ENCODE measurements at places on chromosomes 13 and 19. TPM values are rescaled to one million over a fixed set of nuclear protein-coding genes. Genes with fewer than 3 reads are reported as not detected.

GRCh38 chr19:14530005-14530348 is 583 bp downstream of the TECR start:
- H3K36me3 ChIP-seq: peaks cover 24% of the 10 kb centered on the region
- DNase-seq: no peak
- peaks cover 35% of the 10 kb centered on the region for H3K4me1 ChIP-seq
- H3K27me3 ChIP-seq: no peaks in the 10 kb centered on the region

Gene DMKN
- 274 TPM for total RNA-seq

- H3K27ac ChIP-seq: peak overlapping the region; percentile 5
- H3K36me3 ChIP-seq: peaks cover 26% of the 10 kb centered on the region
- H3K4me1 ChIP-seq: peaks cover 2% of the 10 kb centered on the region
- no peak for DNase-seq
Observed at GRCh38 chr19:55619286-55619685, 5.1 kb downstream of the ZNF784 start.

DNA sequence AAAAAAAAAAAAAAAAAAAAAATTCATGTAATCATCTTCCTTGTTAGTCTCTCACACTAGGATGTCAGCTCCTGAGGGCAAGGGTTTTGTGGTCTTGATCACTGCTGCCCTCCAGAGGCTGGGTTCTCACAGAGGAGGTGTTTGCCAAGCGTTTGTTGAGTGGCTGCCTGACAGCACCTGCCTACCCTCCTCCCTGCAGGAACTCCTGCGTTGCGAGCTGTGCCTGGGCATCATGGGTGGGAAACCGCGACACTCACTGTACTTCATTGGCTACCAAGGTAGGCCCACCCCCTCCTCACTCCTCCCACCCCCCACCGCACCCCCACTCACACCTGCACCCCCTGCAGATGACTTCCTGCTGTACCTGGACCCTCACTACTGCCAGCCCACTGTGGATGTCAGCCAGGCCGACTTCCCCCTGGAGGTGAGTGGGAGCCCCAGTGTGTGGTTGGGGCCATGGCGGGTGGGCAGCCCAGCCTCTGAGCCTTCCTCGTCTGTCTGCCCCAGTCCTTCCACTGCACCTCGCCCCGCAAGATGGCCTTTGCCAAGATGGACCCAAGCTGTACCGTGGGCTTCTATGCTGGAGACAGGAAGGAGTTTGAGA is 8.1 kb downstream of the ATG4D start:
- no peak for DNase-seq
- peaks cover 49% of the 10 kb centered on the region for H3K36me3 ChIP-seq
- H3K27me3 ChIP-seq: no peaks in the 10 kb centered on the region
- no peak overlapping the region for H3K27ac ChIP-seq
- no peak overlapping the region for H3K4me3 ChIP-seq
- H3K4me1 ChIP-seq: peaks cover 32% of the 10 kb centered on the region

Gene LRRC63
- not detected for total RNA-seq

Gene CEACAM21
- total RNA-seq: 0.57 TPM

GRCh38 chr19:58477871-58478270 is 1.7 kb downstream of the ZNF446 start:
- no peaks in the 10 kb centered on the region for H3K27me3 ChIP-seq
- peaks cover 29% of the 10 kb centered on the region for H3K4me1 ChIP-seq
- no peak overlapping the region for H3K4me3 ChIP-seq
- H3K27ac ChIP-seq: no peak overlapping the region
- no peak for DNase-seq

- H3K27ac ChIP-seq: no peak overlapping the region
- no peaks in the 10 kb centered on the region for H3K36me3 ChIP-seq
- H3K4me1 ChIP-seq: peaks cover 2% of the 10 kb centered on the region
Observed at GRCh38 chr19:51566489-51567100, 4.5 kb upstream of the ZNF175 start.

Gene ATP8B3
- total RNA-seq: 0.57 TPM

Gene KIR2DL1
- not detected for total RNA-seq

Gene PCDH9
- 1.9 TPM for total RNA-seq

DNA sequence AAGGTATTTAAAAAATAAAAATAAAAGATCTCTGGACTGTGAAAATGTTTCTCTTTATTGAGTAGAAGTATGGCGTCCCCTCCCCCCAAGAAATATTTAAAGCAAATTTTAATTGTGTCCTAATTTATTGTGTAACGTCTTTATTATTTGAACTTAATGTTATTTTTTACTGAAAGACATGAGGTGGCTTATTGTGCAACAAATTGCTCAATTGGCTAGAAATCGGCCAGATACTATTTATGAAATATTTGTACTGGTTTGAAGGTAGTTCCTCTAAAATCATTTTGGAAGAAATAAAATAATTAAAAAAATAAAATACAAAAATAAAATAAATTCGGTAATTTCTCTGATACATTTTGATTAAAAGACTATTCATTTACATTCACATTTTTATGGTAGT is 162.3 kb downstream of the DACH1 start:
- no peaks in the 10 kb centered on the region for H3K4me1 ChIP-seq
- H3K36me3 ChIP-seq: no peaks in the 10 kb centered on the region
- H3K27ac ChIP-seq: no peak overlapping the region
- H3K27me3 ChIP-seq: no peaks in the 10 kb centered on the region

DNA sequence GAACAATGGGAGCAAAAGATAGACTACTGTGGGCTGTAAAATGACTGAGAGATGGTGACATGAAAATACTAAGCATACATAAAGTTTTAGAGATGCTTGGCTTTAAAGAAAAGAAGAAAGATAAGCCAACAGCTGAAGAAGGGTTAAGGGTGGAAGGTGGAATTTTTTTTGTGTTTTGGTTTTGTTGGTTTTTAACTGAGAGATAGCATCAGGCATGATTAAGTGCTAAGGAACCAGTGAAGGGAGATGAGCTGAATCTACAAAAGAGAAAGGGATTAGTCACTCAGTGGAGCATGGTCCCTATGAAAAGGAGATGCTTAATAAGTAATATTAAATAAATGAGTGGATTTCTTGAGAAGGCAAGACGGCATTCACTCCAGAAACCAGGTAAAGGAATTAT is 12.5 kb upstream of the TBC1D4 start:
- no peaks in the 10 kb centered on the region for H3K4me1 ChIP-seq
- H3K36me3 ChIP-seq: no peaks in the 10 kb centered on the region
- H3K4me3 ChIP-seq: no peak overlapping the region
- no peak overlapping the region for H3K27ac ChIP-seq
- no peak for DNase-seq

- peaks cover 12% of the 10 kb centered on the region for H3K4me1 ChIP-seq
- H3K27me3 ChIP-seq: no peaks in the 10 kb centered on the region
- no peak for DNase-seq
Observed at GRCh38 chr13:31051999-31052398, 109.7 kb downstream of the HSPH1 start.

- no peaks in the 10 kb centered on the region for H3K36me3 ChIP-seq
- peaks cover 6% of the 10 kb centered on the region for H3K4me1 ChIP-seq
- no peak overlapping the region for H3K4me3 ChIP-seq
Observed at GRCh38 chr19:39915101-39915847, 19.2 kb downstream of the FCGBP start.

DNA sequence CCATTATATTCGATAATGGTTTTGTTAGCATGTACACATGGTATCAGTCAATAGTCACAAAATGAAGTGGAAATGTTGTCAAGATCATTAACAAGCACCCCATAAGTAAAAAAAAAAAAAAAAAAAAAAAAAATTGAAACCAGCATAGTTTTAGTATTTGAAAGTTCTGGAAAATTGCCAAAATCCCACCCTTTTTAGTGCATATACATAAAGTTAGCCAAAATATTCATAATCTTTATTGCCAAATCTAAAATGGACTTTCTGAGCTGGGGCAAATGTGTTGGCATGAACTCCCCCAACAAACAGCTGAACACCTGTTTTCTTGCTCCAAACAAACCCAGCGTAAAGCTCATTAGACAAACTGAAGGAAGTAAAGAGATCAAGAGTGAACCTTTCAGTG is 73.9 kb downstream of the MZT1 start:
- no peaks in the 10 kb centered on the region for H3K36me3 ChIP-seq
- H3K4me3 ChIP-seq: no peak overlapping the region
- H3K27ac ChIP-seq: no peak overlapping the region
- DNase-seq: no peak

GRCh38 chr13:36090592-36090991 is 40.6 kb downstream of the DCLK1 start:
- no peaks in the 10 kb centered on the region for H3K27me3 ChIP-seq
- H3K4me3 ChIP-seq: no peak overlapping the region
- no peaks in the 10 kb centered on the region for H3K36me3 ChIP-seq
- no peak overlapping the region for H3K27ac ChIP-seq

GRCh38 chr19:12834976-12835757 is 788 bp upstream of the RTBDN start:
- no peak for DNase-seq
- H3K4me3 ChIP-seq: no peak overlapping the region
- H3K36me3 ChIP-seq: no peaks in the 10 kb centered on the region
- peaks cover 100% of the 10 kb centered on the region for H3K27me3 ChIP-seq

Gene SHFL
- 10.0 TPM for total RNA-seq

GRCh38 chr19:33830264-33830663 is 33.6 kb downstream of the KCTD15 start:
- no peaks in the 10 kb centered on the region for H3K27me3 ChIP-seq
- H3K27ac ChIP-seq: no peak overlapping the region
- no peaks in the 10 kb centered on the region for H3K4me1 ChIP-seq

DNA sequence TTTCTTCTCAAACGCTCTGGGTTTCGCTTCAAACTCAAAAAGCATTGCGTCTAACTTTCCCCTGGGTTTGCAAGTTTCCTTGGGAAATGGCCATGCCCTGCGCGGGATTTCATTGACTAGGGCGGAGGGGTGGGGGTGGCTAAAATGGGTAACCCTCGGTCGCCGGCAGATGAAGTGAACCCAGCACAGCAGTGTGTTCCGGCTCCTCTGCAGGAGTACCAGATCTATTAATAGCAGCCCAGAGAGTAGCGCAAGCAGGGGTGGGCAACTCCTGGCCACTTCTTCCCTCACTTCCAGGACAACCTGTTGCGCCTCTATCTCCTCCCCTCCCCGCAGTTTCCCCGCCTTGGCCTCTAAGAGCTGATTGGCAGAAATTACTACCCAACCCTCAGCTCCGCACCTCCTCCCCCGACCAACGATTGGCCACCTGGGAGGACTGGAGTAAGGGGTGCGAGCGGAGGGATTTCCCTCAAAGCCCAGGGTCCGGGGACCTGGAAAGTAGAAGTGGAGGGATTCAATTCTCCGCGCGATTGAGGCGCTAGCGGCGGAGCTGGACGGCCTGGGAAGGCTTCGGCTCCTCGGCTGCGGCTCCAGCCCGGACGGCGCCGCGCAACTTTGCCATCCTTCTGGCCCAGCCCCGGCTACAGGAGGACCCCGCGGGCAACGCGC is at the start of gene FREM2:
TSS of gene FREM2 (plus strand) at position 501 of the 669 bp plus-strand sequence. CDS start 268 bp downstream, outside the sequence.
- H3K36me3 ChIP-seq: no peaks in the 10 kb centered on the region
- H3K4me1 ChIP-seq: peaks cover 25% of the 10 kb centered on the region

Gene PLK5
- 0.19 TPM for total RNA-seq

- H3K36me3 ChIP-seq: no peaks in the 10 kb centered on the region
- no peak for DNase-seq
- H3K27me3 ChIP-seq: no peaks in the 10 kb centered on the region
Observed at GRCh38 chr19:14377883-14378328, 3.3 kb upstream of the ADGRE5 start.

DNA sequence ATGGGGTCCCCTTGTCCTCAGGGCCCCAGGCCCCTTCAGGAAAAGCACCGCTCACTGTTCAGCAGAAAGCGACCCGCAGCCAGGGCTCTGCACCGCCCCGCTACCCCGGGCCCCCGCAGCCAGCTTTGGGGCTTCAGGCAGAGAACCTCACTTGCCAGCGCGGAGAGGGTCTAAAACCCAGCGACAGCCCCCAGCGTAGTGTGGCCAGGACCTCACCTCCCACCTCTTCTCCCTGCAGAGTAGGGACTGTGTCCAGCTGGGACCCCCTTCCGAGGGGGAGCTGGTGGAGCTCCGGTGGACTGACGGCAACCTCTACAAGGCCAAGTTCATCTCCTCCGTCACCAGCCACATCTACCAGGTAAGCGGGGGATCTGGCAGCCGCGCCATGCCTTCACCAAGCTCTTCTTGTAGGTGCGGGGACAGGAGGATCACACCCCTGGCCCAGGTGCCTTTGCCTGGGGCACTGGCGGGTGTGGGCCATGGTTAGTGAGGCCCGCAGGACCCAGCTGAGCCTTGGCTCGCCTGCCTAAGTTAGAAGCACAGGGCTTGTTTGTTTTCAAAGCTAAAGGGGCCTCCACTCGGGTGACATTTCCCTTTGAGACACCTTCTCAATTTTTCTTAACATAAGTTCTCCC is 175.7 kb downstream of the KDM4B start:
- no peak overlapping the region for H3K4me3 ChIP-seq
- no peak overlapping the region for H3K27ac ChIP-seq

DNA sequence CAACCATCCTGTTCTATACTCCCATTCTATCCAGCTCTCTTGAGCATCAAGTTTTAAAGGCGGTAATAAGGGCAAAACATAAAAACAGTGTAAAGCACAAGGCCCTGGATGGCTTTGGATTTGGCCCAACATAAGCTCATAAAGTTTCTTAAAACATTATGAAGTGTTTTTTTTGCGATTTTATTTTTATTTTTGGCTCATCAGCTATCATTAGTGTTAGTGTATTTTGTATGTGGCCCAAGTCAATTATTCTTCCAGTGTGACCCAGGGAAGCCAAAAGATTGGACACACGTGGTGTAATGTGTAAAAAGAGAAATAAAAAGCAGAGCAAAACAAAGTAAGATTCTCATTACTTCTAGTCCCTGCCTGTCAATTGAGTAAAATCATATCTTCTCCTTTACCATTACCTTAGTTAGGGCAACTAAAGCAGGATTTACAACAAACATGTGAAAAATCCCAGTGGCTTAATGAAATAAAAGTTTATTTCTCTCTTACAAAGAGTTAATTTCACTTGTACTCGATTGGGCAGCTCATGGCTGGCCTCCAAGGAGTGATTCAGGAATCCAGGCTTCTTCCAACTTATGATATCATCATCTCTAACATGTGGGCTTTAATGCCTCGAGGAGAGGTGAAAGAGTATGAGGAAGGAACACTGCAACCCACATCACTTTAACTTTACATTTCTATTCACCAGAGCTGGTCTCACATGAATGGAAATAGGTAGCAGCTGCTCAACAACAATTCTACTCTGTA is 725.2 kb upstream of the SLITRK1 start:
- no peaks in the 10 kb centered on the region for H3K27me3 ChIP-seq
- H3K4me1 ChIP-seq: no peaks in the 10 kb centered on the region
- no peak for DNase-seq

DNA sequence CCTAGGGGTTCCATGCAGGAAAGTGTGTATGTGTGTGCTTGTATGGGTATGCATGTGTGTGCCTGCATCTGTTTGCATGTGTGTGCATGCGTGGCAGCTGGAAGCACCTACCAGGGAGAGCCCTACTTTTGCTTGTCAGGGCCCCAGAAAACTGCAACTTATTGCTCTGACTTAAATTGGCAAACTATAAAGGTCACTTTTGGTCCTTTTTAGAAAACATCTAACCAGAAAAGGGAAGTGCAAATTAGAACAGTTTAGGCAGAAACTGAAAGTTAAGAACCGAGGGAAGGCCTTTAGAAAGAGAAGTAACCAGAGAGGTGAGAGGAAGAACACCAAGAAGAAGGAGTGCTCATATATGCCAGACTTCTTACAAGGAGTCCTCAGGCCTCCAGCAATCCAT is 32.5 kb downstream of the DLEU7 start:
- no peaks in the 10 kb centered on the region for H3K36me3 ChIP-seq
- DNase-seq: no peak

- peaks cover 12% of the 10 kb centered on the region for H3K36me3 ChIP-seq
- H3K27me3 ChIP-seq: no peaks in the 10 kb centered on the region
- no peak for DNase-seq
- H3K4me3 ChIP-seq: peak within 1 kb of the TSS; percentile 99
- peaks cover 22% of the 10 kb centered on the region for H3K4me1 ChIP-seq
Observed at GRCh38 chr19:531753-532560, at the start of gene CDC34. TSS of gene CDC34 (plus strand) at chr19:531760. CDS start at chr19:531932, 172 bp downstream.

Gene ZNF492
- total RNA-seq: 0.19 TPM
